NCI-H82 (cell line): ENCODE measurements at places on chromosomes 3 and 15.

- DNase-seq = peak; percentile 24
Observed at GRCh38 chr3:37905987-37906674, 44.5 kb downstream of the CTDSPL start.

GRCh38 chr3:129658110-129658843, 51.8 kb upstream of the PLXND1 start:
- DNase-seq = no peak

DNA sequence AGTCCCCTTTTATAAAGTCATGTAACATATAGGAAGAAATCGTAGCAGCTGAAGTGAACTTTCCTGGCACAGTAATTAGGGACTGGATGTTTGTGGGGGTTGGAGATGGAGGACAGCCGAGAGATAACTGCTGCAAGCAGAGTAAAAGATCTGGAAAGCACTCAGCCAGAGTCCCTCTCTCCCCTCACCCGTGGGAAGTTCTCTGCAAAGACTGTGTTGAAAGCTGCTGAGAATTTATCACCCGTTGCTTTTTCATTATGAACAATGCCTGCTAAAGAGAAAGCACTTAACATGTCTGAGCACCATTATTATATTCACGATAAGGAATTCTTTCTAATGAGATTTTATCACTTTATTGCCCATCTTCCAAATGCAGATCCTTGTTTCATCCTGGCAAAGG, 248.8 kb downstream of the SHOX2 start:
- no peak for DNase-seq

- no peak for DNase-seq
Observed at GRCh38 chr15:93488296-93488713, 399.3 kb upstream of the RGMA start.

DNA sequence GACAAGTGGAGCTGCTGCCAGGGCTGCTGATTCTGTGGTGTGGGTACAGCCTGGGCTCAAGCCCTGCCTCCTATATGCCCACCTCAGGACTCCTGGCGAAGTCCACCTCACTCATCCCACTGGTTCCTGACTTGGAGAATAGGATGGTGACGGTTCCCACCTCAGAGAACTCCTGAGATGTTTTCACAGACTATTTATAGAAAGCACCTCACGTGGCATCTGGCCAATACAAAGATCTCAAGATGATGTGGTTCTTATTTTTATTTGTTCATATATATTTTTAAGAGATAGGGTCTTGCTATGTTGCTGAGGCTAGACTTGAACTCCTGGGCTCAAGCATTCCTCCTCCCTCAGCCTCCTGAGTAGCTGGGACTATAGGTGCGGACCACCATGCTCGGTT, 236.9 kb upstream of the BHLHE40 start:
- no peak for DNase-seq

DNA sequence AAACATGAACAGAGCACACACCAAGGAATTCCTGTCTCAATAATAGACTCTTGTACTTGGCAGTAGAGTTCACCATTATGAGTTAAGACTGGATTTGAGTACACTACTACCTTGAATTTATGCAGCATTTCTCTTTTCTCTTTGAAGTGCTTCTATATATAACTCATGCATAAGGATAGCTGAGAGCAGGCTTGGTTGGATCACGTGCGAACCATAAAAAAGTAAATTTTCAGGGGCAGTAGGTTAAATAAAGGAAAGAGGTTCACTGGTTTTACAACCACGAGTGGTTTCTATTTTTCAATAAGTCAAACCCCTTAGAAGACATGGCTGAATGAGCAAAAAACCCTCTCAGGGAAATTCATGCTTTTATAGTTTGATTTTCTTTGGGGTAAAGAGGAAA, 28.6 kb upstream of the PDZRN3 start:
- no peak for DNase-seq

DNA sequence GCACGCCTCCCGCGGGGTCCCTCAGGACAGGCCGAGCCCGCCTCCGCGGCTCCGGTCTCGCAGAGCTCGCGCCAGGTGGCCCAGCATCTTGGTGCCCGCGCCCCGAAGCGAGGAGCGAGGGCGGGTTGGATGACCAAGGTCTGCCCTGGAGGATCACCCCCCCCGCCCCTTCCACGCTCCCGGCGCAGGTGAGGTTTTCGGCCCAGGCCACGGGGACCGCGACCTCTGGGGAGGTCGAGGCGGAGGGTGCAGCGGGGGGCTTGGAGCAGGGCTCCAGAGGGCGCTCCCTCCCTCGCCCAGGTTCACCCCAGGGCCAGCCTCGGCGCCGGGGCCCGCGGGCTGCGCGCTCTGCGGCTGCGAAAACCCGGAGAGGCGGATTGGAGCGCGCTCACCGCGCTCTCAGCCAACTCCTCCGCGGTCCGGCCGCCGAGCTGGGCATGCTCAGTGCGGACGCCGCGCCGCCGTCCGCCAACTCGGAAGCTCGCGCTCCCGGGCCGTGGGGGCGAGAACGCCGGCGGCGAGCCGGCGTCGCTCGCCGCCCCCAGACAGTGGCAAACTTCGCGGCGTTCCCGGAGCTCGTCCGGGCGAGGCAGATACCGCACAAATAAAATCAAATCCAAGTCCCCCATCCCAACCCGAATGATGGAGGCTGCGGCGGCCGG, at the start of gene MED12L:
TSS of gene MED12L (plus strand) at position 438 of the 662 bp plus-strand sequence. CDS start 1,263 bp downstream, outside the sequence.
- DNase-seq = peak; percentile 78

GRCh38 chr15:56492791-56493555, 28.0 kb upstream of the MNS1 start:
- no peak for DNase-seq

DNA sequence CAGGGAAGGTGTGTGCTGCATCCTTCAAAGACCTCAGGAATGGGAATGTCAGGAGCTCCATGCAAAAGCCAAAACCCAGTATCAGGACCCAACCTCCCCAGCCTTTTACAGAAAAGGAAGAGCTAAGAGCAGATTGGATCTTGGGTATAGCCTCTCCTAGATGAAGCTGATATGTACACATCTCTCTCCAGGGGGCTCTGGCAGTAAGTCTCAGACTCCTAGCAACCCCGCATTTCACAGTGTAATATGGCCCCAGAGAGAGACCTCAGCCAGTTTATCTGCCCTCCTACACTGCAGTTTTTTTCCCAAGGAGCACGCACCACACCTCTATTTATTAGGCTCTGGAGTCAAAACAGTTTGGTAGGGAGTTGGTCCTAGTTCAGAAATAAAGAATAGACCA, 88.2 kb downstream of the RBPMS2 start:
- no peak for DNase-seq

GRCh38 chr3:188868803-188869202, 303.0 kb upstream of the TPRG1 start:
- DNase-seq = no peak

DNA sequence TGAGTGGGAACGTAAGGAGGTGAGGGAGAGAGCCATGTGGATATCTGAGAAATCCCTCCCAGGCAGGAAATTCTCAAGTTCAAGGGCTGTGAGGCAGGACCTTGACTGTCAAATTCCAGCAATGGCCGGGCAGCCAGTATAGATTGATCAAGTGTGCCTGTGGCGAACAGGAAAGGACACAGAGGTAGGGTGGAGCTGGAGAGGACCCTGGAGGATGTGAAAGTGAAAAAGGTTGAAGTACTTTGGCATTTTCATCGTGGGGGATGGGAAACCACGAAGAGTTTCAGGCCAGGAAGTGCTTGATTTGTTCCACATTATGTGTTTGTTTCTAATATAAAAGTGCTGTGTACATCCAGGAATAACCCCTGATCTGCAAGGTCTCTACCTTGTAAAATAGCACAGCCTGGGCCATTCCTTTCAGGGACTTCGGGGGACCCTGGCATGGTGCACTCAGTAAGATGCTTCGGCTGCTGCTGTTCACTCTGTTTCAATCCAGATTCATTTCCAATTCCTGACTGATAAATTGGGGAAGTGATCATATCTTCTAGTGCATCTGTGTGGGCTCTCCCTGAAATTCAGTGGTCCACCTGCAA, 156.6 kb downstream of the MCTP2 start:
- DNase-seq = no peak

DNA sequence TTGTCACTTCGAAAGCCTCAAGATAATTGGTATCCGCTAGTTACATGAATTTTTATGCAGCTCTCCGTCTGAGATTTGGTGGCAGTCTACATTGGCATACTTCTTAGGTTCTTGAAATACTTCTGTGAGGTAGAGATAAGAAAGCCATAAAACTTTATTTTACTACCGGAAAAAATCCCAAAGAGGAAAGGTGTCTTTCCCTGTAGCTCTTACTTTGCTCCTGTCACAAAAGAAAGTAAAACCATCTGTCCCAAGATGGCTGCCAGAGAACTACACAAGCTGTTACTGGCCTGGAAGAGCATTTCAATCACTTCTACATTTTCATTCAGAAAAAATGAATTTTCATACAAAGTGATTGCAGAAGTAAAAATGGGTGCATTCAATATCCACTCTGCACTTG, 214.8 kb upstream of the ST8SIA2 start:
- no peak for DNase-seq

DNA sequence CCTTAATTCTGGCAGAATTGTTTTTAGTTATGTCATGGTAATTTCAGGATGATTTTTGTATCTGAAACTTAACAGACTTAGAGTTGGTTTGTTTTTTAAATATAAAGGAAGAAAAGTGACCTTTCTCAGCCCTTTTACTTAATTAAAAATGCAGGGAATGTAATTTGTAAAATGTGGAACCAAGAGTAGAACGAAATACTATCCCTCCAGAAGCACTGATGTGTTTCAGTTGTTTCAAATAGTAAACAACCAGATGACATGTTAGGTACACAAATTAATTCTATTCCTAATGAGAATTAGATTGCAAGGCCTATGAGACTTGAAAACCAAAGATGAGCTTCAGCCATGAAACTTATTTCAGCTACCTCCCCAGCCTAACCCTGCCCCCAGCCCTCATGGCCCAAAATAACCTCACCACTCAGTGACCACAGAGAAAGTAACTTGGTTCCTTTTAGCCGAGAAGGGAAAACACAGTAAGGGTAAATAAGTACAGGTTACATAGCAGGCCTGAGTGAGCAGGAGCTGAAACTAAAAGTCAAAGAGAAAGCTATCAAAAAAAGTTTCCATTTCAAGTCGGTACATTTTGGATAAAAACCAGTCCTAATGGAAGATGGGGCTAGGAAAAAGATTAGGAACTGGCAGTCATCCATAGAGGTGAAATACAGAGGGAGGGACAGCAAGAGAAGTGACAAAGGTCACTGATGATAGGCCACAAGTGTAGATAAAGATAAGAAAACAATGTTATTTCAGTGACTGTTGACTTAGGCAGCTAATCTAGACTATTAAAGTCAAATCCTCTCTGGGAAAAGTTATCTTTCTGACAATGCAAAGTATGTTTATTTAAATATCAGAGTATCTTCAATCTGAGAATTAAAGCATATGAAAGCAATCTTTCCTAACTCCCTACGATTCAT, 23.2 kb downstream of the SENP8 start:
- DNase-seq = no peak

GRCh38 chr15:77097248-77097721, 26.4 kb upstream of the TSPAN3 start:
- DNase-seq = peak; percentile 100

- DNase-seq = no peak
Observed at GRCh38 chr15:85404918-85405866, 24.8 kb downstream of the AKAP13 start.

DNA sequence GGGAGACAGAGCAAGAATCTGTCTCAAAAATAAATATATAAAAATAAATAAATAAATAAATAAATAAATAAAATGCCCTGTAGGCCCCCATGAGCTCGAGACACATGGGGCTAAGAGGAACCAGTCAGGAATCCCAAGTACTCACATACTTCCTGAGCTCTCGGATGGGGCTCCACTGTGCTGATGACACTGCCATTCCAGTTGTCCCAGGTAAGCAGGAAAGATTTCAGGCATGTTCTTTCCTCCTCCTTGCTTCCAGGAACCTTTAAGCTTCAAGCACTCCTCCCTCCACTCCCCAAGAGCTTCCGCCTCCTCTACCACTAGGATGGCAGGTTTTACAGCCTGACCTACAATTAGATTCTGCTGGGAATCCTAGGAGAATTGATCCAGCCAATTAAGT, 113.4 kb downstream of the SLC49A4 start:
- no peak for DNase-seq

DNA sequence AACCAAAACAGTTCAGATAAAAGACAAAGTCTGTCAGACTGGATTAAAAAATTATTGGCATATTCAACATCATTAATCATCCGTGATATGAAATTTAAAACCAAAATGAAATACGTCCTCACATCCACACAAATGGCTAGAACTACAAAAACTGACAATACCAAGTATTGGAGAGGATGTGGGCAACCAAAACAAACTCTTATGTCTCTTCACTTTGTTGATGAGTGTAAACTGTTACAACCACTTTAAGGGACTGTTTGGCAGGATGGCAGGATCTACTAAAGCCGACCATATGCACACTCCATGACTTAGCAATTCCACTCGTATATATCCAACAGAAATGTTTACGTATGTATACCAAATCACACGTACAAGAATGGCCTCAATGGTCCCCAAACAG, 24.8 kb upstream of the C15orf40 start:
- no peak for DNase-seq

GRCh38 chr3:125112981-125113380, 57.2 kb upstream of the HEG1 start:
- DNase-seq = no peak

DNA sequence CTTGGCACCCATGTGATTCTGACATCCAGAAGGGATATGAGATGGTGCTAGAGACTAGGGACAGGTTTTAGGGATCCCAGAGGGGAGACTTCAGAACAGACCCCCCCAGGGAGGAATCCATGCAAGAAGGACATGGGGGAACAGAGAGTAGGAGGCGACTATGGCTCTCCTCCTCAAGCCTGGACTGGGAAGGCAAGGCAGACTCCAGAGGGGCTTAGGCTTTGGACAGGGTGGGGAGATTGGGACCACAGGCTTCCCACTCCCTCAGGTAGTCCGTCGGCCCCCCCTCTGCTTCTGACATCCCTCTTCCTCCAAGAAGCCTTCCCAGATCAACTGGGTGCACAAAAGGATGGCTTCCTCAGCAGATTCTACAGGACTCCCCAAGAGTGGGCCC, 3.0 kb upstream of the VIPR1 start:
- no peak for DNase-seq

GRCh38 chr3:129121016-129121791, 400 bp downstream of the RAB43 start:
- peak; percentile 66 for DNase-seq

DNA sequence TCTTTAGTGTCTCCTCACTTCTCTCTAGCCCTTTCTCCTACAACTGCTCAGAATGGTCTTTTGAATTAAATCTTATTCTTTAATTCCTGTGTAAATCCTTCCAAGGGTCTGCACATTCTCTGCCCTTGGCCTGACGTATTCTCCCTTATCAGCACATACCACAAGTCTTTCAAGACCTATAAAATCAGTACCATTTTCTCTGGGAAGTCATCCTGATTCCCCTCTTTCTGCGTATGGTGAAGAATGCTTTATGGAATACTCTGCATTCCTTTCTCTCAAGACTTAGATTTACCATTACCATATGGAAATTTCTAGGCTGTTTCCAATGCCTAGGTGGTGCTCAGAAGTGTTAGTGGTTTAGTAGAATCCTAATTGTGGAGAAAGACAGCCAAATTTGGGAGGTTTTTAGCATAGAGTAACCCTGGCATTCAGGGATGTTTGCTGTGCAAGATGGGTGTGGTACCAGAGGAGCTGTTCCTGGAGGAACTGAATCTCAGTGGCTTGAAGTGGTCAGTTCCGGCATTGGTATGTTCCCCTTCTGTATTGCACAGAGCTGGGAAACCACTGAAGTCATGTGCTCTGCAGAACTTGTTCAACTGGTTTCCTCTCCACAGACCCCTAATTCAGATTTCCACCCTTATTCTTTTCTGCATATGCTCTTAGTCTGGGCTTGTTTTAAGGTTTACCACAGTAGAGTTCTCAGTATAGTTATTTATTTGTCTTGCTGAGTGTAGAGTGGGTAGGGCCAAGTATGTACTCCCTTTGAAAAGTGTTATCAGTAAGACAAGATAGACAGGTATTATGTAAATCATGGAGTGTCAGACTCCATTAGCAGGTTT, 24.5 kb downstream of the IQGAP1 start:
- DNase-seq = no peak

GRCh38 chr15:58410353-58410752, 21.4 kb upstream of the LIPC start:
- peak; percentile 5 for DNase-seq
